ENCODE measurements at places on chromosomes 11 and 22. TPM values are rescaled to one million over a fixed set of nuclear protein-coding genes. Genes with fewer than 3 reads are reported as not detected.

Gene TRIM22
- 21.3 TPM for total RNA-seq

Gene MPPED2
- total RNA-seq = 3.4 TPM

Gene P2RY2
- total RNA-seq = 0.45 TPM

Gene LINC01488
- total RNA-seq = 0.09 TPM

DNA sequence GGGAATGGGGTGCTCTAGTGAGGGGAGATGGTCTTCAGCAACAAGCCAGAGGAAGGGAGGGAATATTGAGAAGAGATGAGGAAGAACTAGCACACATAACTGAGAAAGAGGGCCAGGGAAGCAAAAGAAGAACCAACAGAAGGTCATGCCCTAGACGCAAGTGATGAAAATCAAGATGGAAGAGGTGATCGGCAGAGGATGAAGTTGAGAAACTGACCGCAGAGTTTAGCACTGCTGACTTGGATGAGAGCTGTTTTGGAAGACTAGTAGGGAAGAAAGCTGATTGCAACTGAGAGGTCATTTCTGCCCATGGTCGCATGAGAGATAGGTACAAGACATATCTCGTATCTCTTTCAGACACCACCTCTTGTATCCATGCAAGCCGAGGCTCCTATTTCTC lies 2.9 kb downstream of the SPINDOC start:
- DNase-seq = no peak

- DNase-seq = peak; percentile 33
Measured at GRCh38 chr11:21861314-21861713, 331.6 kb upstream of the ANO5 start.

- DNase-seq = no peak
Measured at GRCh38 chr11:61636676-61637075, 43.5 kb upstream of the DAGLA start.

- no peak for DNase-seq
Measured at GRCh38 chr22:44204739-44205515, 24.2 kb downstream of the PARVG start.

DNA sequence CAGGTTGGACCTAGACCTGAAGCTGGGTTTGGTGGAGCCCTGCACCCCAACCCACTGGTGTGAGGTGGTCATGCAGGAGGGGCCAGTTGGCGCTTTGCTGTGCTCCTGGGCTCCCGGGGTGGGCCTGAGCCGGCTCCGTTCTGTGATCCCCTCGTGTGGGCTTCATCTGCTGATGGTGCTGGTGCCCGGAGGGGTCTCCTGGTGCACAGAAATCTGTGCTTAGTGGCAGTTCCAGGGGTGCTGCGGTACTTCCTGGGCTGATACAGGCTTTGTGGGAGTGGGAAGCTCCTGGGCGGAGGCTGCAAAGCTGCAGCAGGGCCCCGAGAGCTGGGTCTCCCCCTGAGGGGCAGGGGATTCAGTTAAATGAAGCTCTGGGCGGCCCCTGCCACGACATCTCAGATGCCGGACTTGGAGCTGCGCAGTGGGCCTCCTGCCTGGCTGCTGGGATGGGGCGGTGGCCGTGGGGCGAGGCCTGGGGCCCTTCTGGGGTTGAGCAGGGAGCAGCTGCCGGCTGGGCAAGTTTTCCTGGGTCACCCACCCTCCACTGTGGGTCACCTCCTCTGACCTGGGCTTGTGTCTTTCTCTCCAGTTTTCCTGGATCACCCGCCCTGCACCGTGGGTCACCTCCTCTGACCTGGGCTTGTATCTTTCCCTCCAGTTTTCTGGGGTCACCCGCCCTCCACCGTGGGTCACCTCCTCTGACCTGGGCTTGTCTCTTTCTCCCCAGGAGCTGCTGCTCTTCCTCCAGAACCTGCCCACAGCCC lies 410.5 kb downstream of the TBC1D22A start:
- no peak for DNase-seq

- peak; percentile 81 for DNase-seq
Measured at GRCh38 chr22:19035474-19036228, 86.6 kb downstream of the DGCR2 start.

- DNase-seq = no peak
Measured at GRCh38 chr11:69368119-69368880, 74.3 kb downstream of the MYEOV start.

DNA sequence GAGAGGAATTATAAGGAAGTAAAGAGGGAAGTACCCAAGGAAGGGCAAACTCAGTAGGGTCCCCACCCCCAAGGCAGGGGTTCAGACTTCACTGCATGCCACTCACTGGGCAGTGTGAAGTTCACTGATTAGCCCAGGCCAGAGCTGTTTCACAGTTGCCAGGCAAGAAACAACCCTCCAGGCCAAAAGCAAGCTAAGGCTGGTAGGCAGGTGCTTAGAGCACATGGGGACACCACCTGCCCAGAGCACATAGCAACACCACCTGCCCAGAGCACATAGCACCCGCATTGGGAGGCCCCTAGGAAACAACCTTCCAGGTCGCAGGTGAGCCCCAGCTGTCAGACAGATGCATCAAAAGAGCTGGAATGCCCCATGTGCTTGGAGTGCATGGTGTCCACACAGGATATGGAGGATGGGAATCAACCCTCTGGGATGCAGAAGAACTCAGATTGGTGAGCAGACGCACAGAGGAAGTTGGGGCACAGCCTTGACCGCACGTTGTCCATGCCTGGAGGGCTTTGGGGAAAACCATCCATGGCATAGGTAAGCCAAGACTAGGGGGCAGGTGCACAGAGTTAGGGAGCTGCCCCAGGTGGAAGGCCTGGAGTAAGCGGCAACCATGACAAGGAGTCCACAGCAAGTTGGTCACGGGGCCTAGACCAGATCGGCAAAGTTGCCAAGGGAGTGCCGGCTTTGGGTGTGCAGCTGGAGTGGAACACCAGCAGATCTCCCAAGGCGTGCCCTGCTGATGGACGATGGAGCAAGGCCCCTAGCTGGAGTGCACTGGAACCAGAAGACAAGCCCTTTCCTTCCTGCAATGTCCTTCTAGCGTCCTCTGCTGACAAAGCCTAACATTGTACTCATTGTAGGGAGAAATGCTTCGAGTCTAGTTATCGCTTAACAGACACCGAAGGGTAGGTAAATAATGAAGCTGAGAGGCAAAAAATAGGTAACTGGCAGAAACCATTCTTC lies 7.8 kb upstream of the TMEM216 start:
- peak; percentile 36 for DNase-seq

DNA sequence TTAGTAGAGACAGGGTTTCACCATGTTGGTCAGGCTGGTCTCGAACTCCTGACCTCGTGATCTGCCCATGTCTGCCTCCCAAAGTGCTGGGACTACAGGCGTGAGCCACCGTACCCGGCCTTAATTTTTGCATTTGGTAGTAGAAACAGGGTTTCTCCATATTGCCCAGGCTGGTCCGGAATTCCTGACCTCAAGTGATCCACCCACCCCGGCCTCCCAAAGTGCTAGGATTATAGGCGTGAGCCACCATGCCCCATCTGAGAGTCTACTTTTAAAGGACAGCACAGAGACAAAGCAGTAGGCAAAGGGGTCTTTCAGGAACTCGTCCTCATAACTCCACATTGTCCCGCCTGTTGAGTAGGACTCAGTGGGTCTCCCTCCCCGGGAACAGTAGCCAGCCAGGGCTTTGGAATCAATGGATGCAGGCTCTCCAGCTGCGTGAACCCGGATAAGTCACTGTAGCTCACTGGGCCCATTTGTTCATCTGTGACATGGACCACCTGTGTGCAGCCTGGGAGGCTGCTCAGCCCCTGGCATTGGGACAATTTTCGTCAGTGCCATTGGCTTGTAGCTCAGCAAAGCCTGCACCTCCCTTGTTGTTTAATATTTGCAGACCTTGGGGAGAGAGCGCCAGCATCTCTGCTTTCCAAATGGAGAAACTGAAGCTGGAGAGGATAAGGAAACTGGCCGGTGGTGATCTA lies 86.1 kb downstream of the ARHGAP8 start:
- no peak for DNase-seq

- no peak for DNase-seq
Measured at GRCh38 chr11:67283481-67283963, 5.6 kb upstream of the ANKRD13D start.
